Midbrain (tissue), 1 donor: ENCODE measurements at places on chromosomes 6 and 20.

DNA sequence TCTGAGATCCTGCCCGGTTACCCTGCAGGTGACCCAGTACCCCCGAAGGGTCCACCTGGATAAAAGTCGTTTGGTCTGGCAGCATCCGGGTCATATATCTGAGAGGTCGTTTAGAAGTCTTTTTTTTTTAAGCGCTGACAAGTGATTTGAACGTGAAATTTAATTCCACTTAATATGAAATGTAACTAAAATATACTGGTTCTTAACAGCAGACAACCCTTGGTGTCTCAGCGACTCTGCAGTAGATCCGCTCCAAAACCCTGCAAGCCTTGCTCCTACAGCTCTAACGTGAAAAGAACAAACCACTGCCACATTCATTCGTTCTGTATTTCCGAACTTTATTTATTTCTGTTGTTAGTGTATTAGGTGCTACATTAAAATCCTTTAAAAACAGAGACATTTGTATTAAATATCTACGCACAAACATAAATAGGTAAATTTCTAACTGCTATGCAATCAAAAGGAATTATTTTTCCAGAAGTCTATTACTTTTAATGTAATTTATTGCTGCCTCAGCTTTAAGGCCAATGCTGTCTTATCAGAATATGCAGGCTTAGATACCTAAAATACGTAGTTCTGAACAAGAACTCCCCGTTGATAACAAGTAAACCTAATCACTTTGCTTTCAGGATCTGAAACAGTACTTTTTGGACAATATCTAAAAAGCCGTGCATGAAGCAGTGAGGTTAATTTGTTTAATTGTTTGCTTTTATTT, 33.5 kb upstream of the TCF21 start:
- no peak for DNase-seq

- peak; percentile 5 for DNase-seq
Measured at GRCh38 chr6:136095986-136096385, 154.1 kb downstream of the MTFR2 start.

DNA sequence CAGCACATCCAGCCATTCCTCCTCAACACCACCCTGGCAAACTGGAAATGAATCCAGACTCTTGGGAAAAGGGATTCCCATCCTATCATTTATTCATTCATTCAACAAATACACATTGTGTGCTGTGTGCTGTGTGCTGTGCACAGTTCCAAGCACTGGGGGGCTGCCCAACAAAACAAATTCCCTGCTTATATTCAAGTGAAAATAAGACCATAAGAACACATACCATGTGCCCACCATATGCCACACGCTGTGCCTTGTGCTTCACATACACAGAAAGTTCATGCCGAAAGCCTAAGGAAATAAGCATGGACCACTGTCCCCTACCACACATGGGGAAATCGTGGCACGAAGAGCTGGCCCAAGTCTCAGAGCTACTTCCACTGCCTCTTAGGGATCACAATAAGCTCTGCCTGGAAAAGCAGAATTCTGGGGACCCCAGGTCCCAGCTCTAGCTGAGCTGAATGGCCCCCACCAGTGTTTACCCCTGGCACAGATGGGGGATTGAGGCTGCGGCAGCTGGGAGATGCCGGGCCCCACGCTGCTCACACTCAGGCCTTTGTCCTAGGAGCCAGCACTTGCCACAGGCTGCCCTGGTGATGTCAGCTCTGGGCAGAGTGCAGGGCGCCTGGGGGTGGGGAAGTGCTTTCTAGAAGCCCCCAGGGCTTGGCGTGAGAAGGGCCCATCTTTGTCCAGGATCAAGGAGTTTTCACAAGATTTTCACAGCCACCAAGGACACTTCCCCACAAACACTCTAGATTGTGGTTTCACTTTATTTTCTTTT, 99.6 kb downstream of the PREX1 start:
- DNase-seq, result peak; percentile 93

DNA sequence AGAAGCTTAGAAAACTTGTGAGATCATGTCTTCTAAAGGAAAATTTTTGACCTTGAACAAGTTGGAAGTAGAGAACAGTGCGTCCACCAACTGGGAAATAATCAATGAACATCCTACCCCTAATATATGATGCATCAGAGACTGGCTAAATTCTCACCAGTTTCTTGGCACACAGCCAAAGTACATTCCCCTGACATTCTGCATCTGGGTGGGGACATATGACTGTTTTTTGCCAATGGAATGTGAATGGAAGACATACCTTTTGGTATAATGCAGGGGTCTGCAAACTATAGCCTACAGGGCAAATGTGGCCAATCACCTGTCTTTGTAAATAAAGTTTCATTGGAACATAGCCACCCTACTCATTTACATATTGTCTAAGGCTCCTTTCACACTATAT, 84.7 kb downstream of the HAO1 start:
- no peak for DNase-seq

GRCh38 chr6:6491761-6492160, 96.8 kb upstream of the LY86 start:
- DNase-seq, result no peak

GRCh38 chr20:17504898-17505635, 26.1 kb downstream of the BFSP1 start:
- peak; percentile 20 for DNase-seq

DNA sequence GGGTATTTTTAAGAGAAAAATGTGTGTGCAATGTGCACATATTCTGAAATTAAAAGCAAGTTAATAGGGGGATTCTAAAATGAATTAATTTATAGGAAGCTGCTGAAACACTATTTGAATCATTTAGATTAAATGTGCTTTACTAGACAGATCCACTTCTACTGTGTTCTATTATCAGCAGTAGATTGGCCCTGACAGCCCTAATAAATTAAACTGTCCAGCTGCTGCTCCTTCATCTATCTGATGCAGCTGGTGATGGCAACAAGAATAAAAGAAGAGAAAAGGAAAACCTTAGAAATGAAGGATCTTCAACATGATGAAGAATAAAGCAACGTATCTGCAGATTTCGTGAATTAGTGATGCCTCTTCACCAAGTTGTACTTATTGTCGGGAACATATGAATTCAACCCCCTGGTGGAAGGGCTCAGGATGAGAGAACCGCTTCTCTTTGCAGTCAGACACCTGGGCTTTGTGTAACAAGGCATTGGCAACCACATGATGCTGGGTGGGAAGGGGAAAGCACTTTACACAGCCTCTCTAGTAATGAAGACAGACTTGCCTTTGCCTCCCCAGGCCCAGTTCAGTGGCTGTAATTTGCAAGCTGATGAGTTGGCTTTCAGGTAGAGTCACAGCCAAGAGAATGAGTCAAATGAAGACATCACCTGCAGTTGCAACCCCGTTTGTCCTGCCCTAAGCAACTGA, 94.4 kb downstream of the LAMP5 start:
- DNase-seq, result no peak
